Myometrial cell (primary cell): ENCODE measurements at places on chromosomes 12 and 14. TPM values are rescaled to one million over a fixed set of nuclear protein-coding genes. Genes with fewer than 3 reads are reported as not detected.

The LRCOL1 gene
- 2.8 TPM in 1 of 2 replicates, not detected in the other for total RNA-seq

The OTOGL gene
- total RNA-seq, result 0.29 TPM in 1 of 2 replicates, not detected in the other

The CPM gene
- total RNA-seq, result 22.8 and 34.0 TPM in 2 replicates

The TDRD9 gene
- under 0.01 and 0.71 TPM in 2 replicates for total RNA-seq

The PMCH gene
- not detected in 2 replicates for total RNA-seq

The GMPR2 gene
- 83.0 and 111 TPM in 2 replicates for total RNA-seq

The MFAP5 gene
- total RNA-seq, result 3.2 TPM in 2 replicates

The COX8C gene
- total RNA-seq, result not detected in 2 replicates

The WSCD2 gene
- not detected in 2 replicates for total RNA-seq

The NID2 gene
- total RNA-seq, result 137 and 167 TPM in 2 replicates

The TAS2R8 gene
- total RNA-seq, result not detected in 2 replicates

The HOTAIR gene
- 1.4 TPM in 2 replicates for total RNA-seq

The FGF6 gene
- not detected in 2 replicates for total RNA-seq

The TOMM20L gene
- not detected in 2 replicates for total RNA-seq
